NCI-H1092 (cell line): ENCODE measurements at places on chromosomes 6 and 20.

GRCh38 chr20:35991142-35991771 lies 22.9 kb downstream of the CNBD2 start:
- no peak for DNase-seq

GRCh38 chr6:34322732-34323131 lies 69.7 kb downstream of the NUDT3 start:
- no peak for DNase-seq

DNA sequence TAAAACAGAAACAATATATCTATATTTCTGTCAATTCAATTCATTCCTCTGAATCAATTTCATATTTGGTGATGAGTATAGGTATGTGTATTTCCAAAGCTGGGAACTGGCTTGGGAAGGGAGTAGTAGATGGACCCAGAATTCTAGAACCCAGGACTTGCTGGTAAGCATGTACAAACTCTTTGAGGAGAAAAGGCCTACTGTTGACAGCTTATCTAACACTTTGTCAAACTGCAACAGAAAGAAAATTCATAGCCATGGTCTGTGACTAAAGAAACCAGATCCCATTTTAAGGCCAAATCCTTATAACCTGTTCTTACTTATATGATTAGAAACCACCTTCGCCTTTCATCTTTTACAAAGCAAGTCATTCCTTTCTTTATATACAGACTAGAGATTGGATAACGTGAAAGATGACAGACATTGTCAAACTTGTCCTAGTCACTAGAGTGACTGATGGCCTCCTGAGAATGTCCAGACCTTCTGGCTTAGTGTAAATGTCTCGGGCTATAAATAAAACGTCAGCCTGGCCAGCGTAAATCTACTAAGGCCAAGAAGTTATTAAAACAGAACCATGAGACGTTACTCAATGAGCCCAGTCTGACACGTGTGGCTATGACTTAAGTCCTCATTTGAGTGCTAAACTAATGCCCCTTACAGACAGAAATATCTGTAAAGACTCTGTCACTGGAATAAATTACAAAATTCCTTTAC lies 152.3 kb downstream of the ALDH8A1 start:
- DNase-seq = no peak

GRCh38 chr6:7580927-7581618 lies 8.9 kb upstream of the SNRNP48 start:
- DNase-seq = no peak

GRCh38 chr6:84728602-84729001 lies 35.8 kb downstream of the TBX18 start:
- no peak for DNase-seq

DNA sequence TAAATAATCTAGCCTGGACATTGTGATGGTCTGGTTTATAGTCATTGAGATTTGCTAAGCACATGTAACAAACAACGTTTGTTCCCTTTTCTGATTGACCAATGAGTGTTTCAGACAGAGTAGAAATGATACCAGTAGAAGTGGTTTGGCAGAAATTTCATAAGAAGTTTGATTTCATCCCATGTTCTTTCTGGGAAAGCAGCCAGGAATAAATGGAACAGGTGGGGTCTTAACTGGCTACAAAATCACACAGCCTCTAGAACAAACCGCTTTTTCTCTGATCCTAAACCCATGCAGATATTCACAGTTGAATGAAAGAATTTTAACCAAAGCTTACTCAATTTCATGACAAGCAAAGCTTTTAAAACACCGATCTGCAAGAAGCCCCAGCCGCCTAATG lies 227.5 kb downstream of the UST start:
- DNase-seq = no peak

GRCh38 chr20:7829776-7830175 lies 110.5 kb downstream of the HAO1 start:
- DNase-seq = no peak

DNA sequence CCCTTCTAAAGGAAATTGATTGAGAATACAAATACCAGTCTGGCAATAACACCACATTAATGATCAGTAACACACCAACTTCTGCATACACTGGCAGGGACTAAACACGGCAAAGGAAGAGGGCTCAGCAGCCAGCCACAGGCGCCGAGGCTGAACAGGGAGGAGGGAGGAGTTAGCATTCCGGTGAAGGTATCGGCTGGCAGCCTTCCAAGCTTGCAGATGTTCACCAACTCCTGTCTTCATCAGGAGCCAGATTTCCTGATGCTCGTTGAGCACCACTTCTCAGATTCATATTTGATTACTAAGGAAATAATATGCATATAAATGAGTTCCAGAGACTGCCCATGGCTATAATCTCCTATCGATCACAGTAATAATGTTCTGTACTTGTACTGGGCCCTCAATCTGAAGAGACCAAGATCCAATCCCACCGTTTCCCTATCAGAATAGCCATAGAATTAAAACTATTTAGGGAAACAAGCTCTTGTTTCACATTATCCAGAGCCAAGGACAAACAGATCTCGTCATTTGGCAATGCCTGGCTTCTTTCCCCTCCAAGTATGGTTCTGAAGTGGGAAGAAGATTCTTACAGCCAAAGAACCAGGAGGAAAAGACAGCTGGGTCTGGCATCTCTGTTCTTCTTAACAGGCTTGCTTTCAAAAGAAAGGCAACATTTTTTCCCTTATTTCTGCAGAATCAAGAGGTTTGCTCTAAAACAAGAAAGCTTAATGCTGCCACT lies 42.2 kb downstream of the GFOD1 start:
- DNase-seq = peak; percentile 34

GRCh38 chr6:111989743-111990142 lies 64.2 kb upstream of the CCN6 start:
- no peak for DNase-seq

DNA sequence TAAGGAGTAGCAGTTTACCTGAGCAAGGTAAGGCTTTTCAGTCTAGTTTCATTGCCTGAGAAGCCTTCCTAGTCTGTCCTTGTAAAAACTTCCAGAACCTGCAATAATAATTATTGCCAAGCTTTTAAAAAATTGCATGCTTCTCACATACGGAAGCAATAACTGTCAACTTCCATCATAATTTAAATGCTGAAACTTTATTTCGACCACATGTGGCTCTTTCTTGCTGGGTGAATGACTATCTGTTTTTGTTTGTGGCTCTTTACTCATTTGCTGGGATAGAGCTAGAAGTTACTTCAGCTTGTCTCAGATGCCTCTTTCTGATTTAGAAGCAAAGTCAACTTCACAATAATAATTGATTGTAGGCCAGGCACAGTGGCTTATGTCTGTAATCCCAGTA lies 95.9 kb upstream of the COL21A1 start:
- DNase-seq = no peak
